ENCODE measurements at places on chromosomes 2 and 18.

DNA sequence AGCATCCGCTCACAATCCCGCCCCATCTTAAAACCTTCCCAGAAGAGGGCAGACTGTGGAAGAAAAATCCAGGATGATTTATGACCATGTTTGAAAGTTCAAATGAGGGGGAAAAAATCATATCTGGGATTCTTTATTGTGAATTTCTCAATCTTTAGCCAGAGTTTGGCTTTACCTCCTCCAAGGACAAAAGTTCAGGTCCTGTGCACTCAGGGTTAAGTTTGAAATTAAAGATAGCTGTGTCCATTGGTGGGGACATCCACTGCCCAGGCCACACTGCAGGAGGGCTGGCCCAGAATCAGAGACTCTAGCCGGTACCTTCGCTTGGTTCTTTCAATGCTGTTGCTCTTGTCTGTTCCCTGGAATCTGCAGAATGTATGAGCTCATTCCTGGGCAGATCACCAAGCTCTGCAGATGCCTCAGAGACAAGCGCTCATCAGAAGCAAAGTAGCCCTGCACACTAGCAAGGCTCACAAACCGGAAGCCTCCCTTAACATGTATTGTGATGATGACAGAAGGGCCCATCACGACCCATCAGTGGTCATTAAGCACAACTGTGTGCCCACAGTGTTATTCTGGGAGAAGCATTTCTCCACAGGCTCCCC is 375.3 kb upstream of the KLHL29 start:
- DNase-seq = no peak

DNA sequence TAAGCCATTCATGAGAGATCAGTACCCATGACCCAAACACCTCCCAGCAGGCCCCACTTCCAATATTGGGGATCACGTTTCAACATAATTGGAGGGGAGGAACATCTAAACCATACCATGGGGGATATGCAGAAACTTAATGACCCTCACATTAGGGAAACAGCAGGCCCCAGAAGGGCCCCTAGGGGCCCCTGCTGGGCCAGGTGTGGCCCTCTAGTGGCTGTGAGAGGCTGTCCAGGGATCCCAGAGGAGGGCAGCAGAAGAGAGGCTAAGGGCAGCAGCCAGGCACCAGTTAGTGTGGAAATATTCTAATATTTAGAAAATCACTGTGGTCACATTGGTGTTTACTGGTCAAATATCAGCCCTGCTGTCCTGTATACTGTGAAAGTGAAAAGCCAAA is 49.3 kb upstream of the ANKRD44 start:
- DNase-seq = no peak

- DNase-seq = no peak
These were observed 29.7 kb downstream of the XDH start for GRCh38 chr2:31384771-31385276.

GRCh38 chr2:28698545-28698944 is 53.1 kb upstream of the PPP1CB start:
- DNase-seq = no peak

GRCh38 chr2:218392459-218392858 is 7.2 kb upstream of the CTDSP1 start:
- DNase-seq = no peak

DNA sequence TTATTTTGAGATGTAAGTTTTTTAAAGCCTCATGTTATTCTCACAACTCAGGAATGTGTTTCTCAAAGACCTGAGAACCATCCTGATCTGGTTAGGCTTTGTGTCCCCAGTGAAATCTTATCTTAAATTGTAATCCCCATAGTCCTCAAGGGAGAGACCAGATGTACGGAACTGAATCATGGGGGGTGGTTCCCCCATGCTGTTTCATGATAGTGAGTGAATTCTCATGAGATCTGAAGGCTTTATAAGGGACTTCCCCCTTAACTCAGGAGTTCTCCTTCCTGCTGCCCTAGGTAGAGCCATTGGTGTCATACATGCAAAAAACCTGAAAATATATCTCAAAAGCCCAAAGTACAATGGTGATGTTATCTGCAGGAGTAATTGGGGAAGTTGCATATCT is 836.7 kb downstream of the CBLN2 start:
- no peak for DNase-seq

DNA sequence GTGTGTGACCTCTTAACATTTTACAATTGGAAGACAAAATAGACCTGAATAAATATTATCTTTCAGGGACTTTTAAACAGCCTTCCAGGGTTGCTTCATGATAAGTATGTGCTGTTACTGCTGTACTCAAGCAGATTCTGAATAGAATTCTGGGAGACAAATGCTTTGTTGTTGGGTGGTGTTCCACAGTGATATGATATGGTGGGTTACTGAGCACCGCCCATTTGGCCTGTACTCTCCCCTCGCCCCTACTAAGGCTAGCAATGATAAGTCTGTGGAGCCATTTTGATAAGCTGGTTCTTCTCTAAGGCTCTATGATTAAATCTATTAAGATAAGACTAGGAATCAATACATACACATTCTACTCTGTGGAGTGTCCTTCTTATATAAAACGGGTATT is 89.8 kb upstream of the ITGA4 start:
- DNase-seq = no peak

GRCh38 chr2:198097630-198098029 is 293.2 kb downstream of the PLCL1 start:
- DNase-seq = no peak

DNA sequence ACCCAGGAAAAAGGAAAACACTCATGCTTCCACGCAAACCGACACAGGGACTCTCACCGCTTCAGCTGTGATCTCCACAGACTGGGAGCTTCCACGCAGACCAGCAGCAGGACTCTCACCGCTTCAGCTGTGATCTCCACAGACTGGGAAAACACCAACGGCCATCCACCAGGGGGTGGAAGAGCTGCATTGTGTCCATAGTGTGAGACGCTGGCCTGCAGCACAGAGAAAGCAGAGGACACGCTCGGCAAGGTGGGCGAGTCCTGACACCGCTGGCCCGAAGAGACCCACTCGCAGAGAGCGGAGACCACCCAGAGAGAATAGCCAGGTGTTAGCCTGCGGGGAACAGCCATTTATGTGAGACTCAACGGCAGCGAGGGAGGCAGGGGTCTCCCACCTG is 42.5 kb upstream of the NFATC1 start:
- DNase-seq = no peak

GRCh38 chr18:58335821-58336220 is 291.8 kb downstream of the NEDD4L start:
- no peak for DNase-seq

DNA sequence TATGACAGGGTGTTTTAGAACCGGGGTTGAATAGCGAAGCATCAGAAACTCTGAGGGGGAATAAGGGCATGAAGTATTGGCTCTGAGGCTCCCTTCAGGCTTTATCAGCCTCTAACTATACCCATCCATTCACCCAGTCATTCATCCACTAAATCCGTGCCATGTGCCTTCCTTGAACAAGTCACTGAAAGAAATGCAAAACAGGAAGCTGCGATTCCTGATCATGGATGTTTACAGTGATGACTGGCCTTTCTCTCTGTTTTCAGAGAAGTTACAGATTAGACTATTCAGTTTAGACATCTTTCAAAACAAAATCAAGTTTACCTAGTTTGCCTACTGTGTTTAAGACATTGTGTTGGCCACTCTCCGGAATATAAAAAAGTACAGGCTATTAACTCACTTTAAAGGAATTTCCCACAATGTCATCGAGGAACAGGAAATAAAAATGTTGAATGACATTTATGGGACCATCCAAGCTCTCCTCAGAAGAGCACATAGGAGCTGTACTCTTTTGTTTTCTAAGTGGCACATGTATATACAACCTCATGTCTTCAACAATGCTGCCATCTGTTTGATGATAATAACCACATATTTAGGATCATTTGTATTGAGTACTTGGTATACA is 43.8 kb upstream of the SLC14A1 start:
- no peak for DNase-seq

Measured in T-helper 17 cell (primary cell).